Activated CD4-positive, alpha-beta memory T cell treated with anti-CD3 and anti-CD28 coated beads for 36 hours (primary cell): ENCODE measurements at places on chromosomes 3 and 15.

DNA sequence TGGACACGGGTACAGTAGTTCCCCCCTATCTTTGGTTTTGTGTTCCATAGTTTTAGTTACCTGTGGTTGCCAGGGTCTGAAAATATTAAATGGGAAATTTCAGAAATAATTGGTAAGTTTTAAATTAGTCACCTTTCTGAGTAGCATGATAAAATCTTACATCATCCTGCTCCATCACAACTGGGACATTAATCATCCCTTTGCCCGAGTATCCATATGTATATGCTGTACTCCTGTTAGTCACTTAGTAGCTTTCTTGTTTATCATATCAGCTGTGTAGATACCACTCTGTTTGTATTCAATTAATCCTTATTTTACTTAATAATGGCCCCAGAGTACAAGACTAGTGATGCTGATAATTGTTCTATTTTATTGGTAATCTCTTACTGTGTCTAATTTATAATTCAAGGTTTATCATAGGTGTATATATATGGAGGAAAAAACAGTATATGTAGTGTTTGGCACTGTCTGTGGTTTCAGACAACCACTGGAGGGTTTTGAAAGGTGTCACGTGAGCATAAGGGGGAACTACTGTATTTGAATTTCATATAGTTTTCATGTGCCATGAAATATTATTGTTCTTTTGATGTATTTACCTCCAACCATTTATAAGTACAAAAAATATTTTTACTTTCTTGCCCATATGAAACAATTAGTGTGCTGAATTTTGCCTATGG lies 41.4 kb downstream of the CTDSPL2 start:
- DNase-seq: no peak

GRCh38 chr3:196238612-196239560 lies 22.6 kb downstream of the SLC51A start:
- DNase-seq: no peak

DNA sequence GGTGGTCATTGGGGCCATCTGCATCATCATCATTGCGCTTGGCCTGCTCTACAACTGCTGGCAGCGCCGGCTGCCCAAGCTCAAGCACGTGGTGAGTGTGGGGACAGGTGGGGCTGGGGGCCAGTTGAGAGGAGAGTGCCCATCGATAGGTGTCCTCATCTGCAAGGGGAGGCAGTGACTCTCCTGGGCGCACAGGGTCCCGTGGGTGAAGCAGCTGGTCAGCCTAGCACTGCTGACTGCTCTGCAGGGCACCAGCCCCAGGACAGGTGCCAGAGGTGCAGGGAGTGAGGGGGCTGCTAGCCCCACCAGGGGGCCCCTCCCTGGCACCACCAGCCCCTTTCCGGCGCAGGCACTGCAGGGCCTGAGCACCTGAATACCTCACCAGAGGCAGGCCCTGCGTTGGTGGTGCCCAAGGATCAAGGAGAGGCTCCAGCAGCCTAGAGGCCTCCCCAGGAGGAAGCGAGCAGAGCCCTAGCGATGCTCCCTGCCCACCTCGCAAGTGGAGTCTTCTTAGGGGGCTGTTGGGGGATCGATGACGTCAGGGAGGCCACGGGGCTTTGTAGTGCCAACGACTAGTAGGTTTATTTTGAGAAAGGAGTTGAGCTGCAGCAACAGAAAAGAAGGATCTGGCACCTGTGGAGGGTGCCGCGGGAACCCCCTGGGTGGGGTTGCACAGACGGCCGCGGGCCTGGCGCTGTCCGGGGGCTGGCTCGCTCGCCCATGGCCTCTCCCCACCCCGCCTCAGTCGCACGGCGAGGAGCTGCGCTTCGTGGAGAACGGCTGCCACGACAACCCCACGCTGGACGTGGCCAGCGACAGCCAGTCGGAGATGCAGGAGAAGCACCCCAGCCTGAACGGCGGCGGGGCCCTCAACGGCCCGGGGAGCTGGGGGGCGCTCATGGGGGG lies 976 bp upstream of the ABTB1 start:
- peak; percentile 38 for DNase-seq

DNA sequence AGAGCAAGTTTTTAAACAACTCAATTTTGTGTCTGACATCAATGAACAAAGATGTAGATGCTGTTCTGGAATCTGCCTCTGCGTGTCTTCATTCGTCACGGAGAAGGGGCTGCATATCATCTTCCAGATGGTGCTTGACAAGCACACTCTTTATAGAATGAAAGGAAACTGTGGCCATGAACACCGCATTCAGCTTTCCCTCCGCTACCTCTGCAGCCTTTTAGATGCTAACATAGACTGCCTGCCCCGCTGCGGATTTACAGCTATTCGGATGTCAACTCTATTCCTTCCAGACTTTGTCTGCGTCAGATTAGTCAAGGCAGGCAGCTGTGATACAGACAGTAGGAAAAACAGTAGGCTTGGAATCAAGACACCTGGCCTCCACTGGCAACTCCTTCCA lies 232.9 kb downstream of the TJP1 start:
- DNase-seq: no peak

GRCh38 chr15:94602754-94603470 lies 371.6 kb downstream of the MCTP2 start:
- no peak for DNase-seq

GRCh38 chr15:74257623-74258022 lies 21.5 kb downstream of the CCDC33 start:
- no peak for DNase-seq

DNA sequence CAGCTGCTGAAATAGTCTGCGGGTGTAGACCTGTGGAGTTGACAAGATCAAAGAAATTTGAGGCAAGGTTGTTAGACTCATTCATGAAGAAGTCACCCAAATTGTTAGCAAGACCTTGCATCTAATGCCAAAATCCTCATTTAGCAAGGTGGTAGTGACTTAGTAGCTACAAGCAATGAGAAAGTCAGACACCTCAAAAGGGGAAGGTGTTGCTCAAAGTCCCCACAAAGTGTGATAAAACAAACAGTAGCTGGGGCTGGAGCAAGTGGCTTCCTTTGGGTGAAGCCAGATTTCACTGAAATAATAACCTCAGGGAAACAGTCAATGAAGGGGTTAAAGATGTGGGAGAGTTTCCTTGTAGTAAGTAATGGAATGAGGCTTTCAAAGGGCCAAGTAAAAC lies 44.9 kb downstream of the CD86 start:
- no peak for DNase-seq

GRCh38 chr3:129820587-129820986 lies 72.9 kb downstream of the TMCC1 start:
- no peak for DNase-seq

- DNase-seq: no peak
Measured at GRCh38 chr3:52721730-52722008, 15.8 kb downstream of the SPCS1 start.
